ENCODE measurements at places on chromosomes 11 and 22.

DNA sequence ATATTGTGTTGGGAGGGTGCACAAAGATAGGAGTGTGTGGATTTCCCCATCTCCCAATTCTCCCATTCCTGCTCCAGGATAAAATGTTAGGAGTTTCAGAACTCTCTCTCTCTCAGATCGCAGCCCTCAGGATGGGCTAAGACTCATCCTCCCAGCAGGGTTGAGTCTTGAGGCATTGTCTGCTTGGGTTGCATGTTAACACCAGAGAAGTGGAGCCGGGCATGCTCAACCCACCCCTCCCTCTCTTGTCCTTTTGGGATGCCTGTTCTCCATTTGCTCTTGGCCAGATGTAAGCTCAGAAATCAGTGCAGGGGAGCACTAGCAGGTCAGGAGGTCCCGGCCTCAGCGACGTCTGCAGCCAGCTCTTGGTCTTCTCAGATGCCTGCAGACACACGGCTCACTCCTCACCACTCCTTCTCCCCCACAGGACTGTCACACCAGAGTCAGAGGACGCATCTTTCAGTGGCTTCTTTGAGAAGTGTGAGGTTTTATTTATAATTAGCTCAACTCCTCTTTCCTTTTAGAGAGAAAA lies 1456.5 kb downstream of the TBC1D22A start:
- DNase-seq: no peak

GRCh38 chr11:19628018-19628417 lies 84.6 kb upstream of the NAV2 start:
- DNase-seq: no peak

DNA sequence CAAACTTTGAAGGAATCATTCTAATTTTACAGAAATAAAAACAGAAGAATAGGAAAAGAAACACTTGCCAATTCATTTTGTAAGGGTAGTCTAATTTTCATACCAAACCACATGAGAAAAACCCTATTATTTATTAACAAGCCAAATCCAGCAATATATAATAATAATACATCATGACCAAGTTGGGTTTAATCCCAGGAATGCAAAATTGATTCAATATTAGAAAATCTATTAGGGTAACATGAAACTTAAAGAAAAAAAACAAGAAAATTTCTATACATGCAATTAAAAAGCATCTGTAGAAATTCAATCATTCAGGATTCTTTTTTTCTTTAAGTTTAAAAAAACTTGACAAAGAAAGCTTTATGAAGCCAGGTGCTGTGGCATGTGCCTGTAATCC lies 16.8 kb downstream of the MAPK1 start:
- DNase-seq: no peak

DNA sequence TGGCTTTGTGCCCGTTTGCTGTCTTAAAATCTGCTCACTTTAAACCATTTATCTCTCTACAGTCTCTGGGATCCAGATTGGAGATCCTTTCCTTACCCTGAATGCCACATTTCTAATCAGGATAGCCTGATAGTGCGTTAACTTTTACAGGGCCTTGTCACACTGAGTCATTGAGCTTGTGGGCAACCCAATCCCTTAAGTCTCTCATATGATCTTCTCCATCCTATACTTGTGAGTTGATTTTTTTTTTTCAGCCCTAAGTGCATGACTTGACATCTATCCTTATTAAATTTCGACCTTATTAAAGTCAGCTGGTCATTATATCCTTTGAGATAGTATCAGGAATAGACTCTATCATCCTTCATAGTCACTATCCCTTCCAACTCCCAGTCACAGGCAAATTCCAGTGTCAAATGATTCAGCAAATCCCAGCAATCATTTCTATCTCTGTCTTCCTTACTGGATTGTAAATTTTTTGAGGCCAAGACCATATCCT lies 57.7 kb downstream of the TEAD1 start:
- no peak for DNase-seq

DNA sequence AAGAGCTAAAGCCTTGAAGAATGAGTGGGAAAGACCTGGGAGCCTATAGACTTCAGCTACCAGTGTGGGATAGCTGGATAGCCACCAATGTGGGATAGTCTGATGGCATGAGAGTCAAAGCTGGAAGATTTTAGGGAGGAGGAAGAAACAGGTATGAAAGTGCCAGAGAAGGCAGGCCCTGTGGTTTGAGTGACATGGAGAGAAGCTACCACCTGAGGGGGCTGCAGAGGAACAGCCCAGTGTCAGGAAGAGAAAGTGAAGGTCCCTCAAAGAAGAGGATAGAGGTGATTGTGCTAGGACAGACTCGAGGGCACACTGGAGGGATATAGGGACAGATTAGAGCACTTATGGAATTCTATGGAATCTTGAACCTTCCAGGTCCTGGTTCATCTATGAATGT lies 23.1 kb upstream of the PAX6 start:
- no peak for DNase-seq

GRCh38 chr22:29030618-29031226 lies 30.9 kb downstream of the C22orf31 start:
- no peak for DNase-seq

GRCh38 chr11:116112087-116112935 lies 608.1 kb upstream of the CADM1 start:
- no peak for DNase-seq

- no peak for DNase-seq
Observed at GRCh38 chr11:107468596-107468995, 11.0 kb upstream of the CWF19L2 start.

DNA sequence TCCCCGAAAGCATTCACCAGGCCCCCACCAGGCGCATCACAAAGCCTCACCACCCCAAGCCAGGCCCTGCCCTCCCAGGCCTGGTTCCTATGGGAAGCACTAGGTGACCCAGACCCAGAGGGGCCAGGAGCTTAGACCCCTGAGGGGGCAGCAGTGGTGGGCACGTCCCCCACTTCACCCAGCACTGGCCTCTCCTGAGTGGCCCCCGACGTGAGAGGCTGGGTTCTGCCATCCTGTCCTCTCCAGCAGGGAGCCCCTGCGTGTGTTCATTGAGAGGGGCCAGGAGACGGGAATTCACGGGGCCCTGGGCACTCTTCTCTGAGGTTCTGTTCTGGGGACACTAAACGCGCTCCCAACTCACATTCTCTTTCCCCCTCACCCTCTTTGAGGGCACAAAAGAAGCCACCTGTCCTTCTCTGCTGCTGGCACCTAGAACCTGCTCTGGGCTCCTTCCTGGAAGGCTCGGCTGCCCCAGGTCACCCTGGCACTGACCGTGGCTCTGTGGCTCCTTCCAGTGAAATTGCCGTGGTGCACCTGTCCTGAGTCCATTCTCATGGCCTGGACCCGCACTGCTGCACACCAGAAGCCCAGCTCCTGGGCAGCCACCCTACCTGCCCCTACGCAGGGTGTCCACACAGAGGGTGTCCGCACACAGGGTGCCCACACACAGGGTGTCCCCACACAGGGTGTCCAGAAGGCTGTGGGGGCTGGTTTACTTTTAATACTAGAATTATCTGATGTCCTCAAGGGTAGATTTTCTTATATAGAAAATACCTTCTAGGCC lies 12.2 kb downstream of the PTDSS2 start:
- DNase-seq: no peak

- no peak for DNase-seq
Observed at GRCh38 chr11:2699185-2699530, 636 bp downstream of the KCNQ1OT1 start.

GRCh38 chr22:31945971-31946680 lies 1.8 kb downstream of the YWHAH start:
- no peak for DNase-seq

- no peak for DNase-seq
Observed at GRCh38 chr11:66849501-66850234, 6.4 kb downstream of the RCE1 start.

DNA sequence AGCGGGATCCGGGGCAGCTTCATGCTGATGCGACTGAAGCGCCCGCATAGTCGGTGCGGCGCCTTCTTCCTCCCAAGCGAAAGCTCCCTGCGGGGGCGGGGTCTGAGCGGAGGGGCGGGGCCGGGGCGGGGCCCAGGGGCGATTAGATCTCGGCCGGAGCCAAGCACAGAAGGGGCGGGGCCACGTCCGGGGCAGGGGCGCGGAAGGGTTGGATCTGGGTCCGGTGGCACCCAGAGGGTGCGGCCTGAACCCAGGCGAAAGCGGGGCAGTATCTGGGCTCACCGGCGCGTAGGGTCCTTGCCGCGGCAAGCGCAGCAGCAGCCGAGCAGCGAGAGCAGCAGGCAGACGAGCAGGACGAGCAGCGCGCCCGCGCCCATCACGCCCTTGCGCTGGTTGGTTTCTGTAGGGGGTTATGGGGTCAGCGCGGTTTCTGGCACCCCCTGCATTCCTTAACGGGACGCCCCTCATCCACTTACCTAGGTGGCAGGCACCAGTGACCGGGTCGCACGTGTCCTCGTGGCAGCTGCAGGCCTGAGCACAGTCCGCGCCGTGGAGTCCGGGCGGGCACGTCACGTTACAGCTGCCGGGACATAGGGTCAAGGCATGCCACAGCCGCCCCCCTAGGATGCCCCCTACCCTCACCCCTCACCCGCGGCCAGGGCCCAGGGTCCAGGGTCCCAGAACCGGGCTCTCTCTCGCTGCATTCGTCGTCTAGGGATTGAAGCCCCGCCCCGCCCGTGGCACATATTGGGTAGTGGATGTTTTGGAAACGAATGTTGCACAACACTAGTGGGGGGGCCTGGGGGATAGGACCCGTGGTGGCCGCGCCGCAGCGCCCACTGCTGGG lies 8.1 kb downstream of the SCARF2 start:
- peak; percentile 88 for DNase-seq

DNA sequence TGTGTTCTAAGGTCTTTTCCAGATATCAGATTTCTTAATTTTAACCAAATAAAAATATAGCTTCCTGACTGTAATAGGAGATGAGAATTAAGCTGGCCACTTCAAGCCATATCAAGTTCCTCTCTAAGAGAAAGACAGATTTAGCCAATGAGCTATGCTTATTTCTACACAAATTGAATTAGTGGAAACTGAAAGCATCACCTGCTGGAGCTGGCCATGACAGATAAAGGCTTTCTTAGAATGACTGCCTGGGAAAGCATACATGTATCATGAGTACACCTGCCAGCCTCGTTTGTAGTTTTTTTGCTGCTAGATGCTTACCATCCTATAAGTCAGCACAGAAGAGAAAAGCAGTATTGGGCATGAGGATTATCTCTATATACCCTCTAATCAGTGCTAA lies 53.5 kb upstream of the DBX1 start:
- DNase-seq: no peak

- DNase-seq: no peak
Observed at GRCh38 chr11:121703201-121703600, 250.4 kb upstream of the SORL1-AS1 start.

GRCh38 chr11:61969838-61970662 lies 2.6 kb upstream of the FTH1 start:
- DNase-seq: no peak

DNA sequence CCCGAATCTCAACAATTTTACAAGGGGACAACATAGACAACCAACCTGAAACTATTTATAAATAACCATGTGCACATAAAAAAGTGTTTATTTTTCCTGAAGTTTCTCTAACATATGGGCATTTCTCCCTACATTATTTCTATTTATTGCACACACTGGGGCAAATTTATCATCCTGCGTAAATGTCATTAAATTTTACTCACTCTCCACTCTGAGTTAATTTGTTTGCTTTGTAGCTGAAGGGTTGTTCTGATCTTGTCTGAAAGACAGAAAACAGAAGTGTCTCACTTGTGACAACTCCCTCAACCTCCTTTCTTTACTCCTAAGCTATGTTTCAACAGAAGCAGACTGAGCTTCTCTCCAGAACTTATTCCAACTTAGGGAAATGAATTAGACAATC lies 194.2 kb downstream of the HIPK3 start:
- DNase-seq: no peak

GRCh38 chr22:19877626-19878339 lies 23.1 kb upstream of the GNB1L start:
- peak; percentile 33 for DNase-seq

GRCh38 chr11:44617671-44618461 lies 52.4 kb downstream of the CD82 start:
- DNase-seq: peak; percentile 48

- DNase-seq: no peak
Observed at GRCh38 chr11:14148653-14149273, 186.2 kb downstream of the SPON1 start.

DNA sequence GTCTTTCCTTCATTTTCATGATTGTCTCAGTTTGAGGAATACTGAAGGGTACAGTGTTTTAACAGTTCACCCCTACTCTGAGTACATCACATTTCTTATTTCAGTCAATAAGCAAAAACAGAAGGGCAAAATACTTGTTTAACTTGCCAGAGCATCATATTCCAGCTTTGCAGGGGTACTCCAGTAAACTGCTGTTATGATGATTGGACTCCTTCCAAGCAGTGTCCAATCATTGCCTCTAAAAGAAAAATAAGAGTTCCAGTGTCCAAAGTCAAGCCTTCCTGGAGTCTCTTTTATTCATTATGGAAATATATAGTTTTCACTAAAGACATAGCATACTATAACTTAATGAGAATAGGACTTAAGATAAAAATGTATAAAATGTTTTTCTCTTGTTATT lies 105.1 kb downstream of the FANCF start:
- DNase-seq: no peak

GRCh38 chr11:126834149-126834548 lies 166.4 kb downstream of the KIRREL3 start:
- no peak for DNase-seq

- no peak for DNase-seq
Observed at GRCh38 chr22:38260761-38261681, 11.8 kb downstream of the TMEM184B start.

GRCh38 chr11:8839957-8840945 lies 70.7 kb upstream of the AKIP1 start:
- DNase-seq: no peak

GRCh38 chr11:66119348-66120133 lies 49.5 kb downstream of the PACS1 start:
- DNase-seq: no peak

DNA sequence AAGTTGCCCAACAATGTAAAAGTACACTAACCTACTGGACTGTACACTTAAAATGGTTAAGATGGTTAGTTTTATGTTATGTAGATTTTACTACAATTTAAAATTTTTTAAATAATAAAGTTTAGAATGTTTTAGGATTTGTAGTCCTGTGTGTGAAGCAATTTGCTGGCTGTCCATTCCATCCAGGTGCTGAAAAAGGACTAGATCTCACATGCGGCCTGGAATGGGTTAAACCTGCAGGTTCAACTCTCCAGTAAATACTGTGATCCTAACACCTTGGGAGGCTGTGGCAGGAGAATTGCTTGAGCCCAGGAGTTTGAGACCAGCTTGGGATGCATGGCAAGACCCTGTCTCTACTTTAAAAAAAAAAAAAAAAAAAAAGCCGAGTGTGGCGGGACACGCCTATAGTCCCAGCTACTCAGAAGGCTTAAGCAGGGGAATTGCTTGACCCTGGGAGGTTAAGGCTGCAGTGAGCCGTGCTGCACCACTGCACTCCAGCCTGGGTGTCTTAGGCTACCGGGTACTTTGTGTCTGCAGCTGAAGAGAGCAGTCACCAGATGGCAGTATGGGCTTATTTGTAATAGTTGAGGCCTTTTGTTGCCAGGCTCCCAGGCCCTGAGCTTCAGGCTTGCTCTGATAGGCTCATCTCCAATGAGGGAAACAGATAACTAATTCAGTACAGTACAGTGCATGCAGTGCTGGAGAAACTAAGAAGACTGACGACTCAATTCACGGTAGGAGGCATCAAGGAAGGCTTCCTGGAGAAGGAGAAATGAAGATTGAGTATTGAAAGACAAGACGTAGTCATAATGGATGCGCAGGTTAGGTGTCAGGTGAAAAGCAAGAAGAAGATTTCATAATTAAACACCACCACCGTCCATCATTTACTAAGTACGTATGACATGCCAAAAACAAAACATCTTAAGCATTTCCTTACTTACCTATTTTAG lies 64.7 kb upstream of the ASPHD2 start:
- DNase-seq: peak; percentile 55
